Nephron progenitor cell (in vitro differentiated cells): ENCODE measurements at places on chromosomes 1 and 21.

GRCh38 chr1:202106340-202107254 lies 16.1 kb upstream of the GPR37L1 start:
- no peak for DNase-seq

GRCh38 chr1:166588741-166589140 lies 250.5 kb upstream of the POGK start:
- DNase-seq = no peak

DNA sequence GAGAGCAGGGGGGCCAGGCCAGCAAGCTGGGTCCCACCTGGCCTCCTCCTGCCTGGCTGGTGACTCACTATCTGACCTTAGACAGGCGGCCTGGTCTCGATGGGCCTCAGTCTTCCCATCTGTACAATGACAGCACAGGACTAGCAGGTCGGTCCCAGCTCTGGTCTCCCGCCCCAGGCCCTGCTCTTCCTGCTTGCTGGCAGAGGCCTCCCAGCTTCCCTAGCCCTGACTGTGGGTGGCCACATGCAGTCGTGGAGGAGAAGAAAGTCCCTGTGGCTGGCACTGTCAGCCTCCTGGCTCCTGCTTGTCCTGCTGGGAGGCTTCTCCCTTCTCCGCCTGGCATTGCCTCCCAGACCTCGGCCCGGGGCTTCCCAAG lies 817 bp downstream of the EXTL1 start:
- no peak for DNase-seq

- no peak for DNase-seq
Measured at GRCh38 chr1:85933961-85934360, 222.6 kb downstream of the COL24A1 start.

DNA sequence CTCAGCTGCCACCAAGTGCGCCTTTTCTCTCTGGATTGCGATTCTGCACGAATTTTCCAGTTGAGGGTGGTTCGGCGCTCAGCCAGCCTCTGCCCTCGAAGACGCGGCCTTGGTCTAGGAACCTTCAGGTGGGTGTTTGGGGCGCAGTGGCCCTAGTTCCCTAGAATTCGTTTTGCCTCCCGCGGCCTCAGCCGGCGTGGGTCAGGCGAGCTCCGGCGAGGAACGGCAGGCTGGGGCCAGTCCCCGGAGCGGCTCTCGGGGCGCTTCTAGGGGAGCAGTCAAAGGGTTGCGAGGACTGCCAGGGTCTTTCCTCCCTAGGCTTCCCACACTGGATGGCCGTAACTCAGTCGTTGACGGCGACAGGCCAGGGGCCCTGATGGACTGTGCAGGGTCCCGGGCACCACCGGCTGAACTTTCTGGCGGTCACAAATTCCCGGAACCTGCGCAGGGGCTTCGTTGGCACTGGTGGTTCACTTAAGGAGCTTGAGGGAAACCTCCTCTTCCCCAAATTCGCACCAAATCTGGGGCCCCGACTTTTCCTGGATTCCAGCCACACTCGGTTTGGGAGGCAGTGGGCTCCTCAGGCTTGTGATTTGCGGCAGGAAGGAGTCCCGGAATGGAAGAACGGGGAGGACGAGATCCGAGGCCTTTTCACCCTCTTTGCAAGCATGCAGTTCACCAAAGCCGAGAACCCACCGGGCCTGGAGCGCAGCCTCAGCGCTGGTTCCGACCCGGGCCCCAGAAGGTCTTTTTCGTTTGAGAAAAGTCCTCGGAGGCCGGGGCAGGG lies 1.2 kb downstream of the DMBX1 start:
- DNase-seq = peak; percentile 27

GRCh38 chr1:28582248-28582615 lies 9.8 kb upstream of the RAB42 start:
- DNase-seq = no peak

- DNase-seq = no peak
Measured at GRCh38 chr1:179663810-179664209, 72.2 kb downstream of the TDRD5 start.

DNA sequence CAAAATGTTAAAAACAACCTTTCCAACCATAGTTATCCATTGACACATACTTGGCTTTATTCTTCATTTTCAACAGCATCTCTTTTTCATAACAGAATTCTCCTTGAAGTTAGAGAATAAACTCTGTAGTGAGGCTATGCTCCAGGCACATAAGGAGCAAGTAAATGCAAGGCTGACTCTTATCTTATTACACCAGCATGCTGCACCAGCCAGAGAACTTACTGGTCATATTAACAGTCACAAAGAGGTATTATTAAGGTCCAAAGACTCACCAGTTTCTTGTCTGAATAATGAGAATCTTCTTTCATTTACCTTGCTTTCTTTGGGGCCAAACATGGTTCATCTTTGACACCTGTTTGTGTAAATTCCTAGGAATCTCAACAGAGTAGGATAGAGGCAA lies 71.3 kb upstream of the IVNS1ABP start:
- DNase-seq = no peak

DNA sequence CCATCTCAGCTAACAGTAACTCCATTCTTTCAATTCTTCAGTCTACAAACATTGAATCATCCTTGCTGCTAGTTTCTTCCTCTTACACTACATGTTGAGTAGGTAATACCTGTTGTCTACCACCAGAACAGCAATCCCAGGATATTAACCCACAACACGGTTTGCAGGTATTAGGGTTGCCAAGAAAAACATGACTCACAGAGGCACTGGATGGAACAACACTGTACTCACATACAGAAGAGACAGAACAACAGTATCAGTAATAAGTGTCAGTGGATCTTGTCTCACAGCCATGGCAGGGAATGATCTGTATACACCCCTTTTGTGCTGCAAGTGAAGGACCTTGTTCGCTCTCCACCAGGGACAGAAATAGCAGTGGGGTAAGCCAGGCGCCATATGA lies 212.1 kb downstream of the GPR52 start:
- DNase-seq = no peak

GRCh38 chr1:36446746-36447145 lies 3.5 kb downstream of the OSCP1 start:
- DNase-seq = no peak

DNA sequence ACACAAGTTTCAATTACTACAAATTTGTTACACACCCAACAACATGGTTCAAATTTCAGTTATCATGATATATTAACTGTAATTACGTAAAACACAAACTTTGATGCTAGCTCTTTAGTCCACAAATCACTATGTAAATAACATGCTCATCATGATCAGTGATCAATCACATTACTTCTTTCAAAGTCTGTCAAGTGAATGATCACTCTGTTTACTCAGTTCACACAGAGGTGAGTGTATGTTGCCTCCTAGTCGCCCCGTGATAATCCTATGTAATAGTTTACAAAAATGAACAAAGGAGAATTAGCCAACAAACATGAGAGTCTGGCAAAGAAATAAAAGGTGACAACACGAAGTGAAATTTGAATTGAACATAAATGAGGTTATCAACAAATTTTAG lies 14.3 kb downstream of the EDEM3 start:
- no peak for DNase-seq

DNA sequence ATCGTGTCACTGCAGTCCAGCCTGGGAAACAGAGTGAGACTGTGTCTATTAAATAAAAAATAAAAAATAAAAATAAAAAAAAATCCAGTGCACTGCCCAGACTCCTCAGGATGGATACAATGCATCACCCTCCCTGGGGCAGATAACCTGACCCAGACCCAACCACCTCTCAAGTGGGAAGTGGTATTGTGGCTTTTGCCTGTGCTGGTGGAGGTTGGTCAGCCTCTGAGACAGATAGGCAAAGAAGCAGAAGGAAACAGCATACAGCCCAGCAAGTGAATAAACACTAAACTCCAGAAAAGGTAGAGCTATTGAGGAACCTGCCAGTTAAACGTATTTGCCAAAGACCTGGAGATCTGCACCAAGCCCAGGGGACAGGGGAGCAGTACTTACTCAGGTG lies 22.0 kb downstream of the HHIPL2 start:
- no peak for DNase-seq

DNA sequence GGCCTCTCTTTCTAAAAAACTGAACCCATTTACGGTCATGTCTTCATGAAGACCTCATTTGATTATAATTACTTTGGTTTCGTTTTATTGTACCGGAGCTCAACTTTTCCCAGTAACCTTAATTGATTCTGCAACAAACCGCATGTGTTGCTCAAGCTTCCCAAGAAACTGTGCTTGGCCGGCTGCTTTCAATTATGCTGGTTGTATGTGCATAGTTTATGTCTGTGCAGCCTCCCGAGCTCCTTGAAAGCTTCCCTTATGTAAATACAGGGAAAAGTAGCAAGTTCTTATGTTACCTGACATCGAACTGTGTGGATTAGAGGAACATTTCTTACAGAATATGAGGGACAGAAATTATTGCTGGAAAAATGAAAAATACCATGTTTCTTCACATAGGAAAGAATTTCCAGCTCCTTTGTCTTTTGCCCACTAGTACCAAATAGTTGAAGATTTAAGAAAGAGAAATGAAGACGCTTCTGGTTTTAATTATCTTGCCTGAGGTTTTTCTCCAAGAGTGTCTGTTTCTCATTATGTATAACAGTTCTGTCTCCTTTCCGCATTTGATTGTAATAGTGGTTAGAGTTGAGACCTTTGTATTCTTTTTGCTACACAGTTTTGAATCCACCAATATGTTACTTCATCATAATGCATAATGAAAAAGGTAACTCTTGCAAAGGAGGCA lies 2.1 kb downstream of the VCAM1 start:
- DNase-seq = peak; percentile 22

GRCh38 chr21:14526199-14526598 lies 19.9 kb downstream of the SAMSN1 start:
- no peak for DNase-seq

DNA sequence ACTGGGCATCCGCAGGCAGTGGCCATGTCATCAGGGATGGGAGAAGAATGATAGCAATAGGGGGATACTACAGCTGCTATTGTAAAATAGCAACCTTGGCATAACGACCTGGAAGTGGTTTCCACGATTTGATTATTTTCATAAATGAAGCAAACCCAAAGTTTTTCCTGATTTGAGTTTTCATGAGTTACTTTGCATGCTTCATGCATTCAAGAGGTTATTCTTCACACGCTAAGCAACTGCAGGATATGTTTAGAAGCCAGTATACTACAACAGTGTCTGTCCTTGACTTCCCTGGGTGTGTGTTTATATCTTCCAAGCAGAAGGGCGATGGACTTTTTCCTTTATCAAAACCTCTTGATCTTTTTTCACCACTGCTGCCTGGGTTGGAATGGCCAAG lies 281.1 kb upstream of the DUSP10 start:
- DNase-seq = no peak

DNA sequence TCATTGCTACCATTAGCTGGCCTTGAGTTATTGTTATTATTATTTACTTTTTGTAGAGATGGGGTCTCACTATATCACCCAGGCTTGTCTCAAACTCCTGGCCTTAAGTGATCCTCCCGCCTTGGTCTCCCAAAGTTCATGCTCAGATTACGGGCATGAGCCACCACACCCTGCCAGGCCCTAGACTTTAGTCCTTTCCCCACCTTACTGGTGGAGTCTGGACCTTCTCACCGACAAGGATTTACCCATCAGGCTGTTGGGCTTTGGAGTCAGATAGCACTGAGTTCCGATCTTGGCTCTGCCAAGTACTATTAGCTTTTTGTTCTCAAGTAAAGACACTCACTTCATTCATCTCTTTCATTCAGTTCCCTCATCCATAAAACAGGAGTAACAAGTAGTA lies 17.2 kb downstream of the CNR2 start:
- no peak for DNase-seq

DNA sequence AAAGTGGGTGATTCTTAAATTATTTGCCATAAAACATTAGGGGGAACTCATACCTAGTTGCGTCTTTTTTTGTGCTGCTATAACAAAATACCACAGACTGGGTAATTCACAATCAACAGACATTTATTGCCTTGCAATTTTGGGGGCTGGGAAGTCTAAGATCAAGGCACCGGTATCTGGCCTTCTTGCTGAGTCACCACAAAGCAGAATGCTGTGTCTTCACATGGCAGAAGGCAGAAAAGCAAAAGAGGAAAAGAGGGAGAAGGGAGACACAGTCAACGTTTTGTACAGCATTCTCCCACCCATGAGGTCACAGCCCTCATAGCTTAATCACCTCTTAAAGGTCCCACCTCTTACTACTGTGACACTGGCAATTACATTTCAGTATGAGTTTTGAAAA lies 291.0 kb downstream of the CHRM3 start:
- DNase-seq = no peak

- DNase-seq = no peak
Measured at GRCh38 chr1:35264871-35265270, 3.6 kb upstream of the ZMYM4 start.

DNA sequence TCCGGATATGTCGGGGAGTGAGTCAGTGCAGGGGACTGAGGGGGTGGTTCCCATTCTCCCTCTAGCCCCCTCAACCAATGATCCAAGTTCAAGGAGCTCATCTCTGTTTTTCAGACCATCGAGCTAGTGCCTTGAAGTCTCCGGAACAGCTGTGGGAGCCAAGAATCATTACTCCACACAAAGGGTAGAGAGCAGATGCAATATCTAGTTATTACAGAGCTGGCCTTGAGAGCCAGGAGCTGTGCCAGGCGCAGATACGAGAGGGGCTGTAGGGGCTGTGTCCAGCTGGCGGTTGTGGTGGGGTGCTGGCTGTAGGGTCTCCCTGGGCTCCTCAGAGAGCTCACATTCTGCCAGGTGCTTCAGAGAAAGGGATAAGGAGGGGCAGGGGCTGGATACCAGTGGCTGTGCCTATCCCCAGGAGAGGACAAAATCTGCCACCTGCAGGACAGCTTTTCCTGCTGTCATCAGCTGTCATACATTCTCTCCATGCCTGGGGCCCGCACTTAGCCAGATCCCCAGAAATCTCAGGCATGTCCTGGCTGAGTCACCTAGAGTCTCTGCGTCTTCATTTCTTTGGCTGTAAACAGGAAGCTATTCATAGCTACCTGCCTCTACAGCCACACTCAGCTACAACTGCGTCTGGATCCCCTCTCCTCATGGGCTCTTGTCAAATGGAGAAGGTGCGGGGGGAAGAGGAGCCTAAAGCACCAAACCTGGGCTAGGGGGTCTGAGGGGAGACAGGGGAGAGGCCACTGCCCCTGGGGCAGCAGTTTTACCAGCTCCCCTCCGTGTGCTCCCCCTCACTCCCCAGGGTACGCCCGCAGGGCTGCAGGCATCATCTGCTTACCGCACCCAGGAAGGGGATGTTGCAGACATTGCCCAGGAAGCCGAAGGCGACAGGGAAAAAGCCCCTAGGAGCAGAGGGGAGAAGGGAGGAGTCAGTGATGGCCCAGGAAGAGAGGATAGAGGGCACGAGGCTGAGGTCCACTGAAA lies 2.4 kb upstream of the KISS1 start:
- no peak for DNase-seq

GRCh38 chr1:212329105-212329504 lies 43.9 kb downstream of the PPP2R5A start:
- DNase-seq = no peak

GRCh38 chr1:1852619-1853414 lies 38.1 kb downstream of the GNB1 start:
- DNase-seq = no peak
